ENCODE measurements at places on chromosomes 16 and 17.

- no peak for DNase-seq
Measured at GRCh38 chr17:55458287-55458900, 36.8 kb upstream of the MMD start.

GRCh38 chr17:78862073-78863023 lies 21.7 kb upstream of the USP36 start:
- DNase-seq, result no peak

- no peak for DNase-seq
Measured at GRCh38 chr17:57442401-57442823, 186.1 kb downstream of the MSI2 start.

DNA sequence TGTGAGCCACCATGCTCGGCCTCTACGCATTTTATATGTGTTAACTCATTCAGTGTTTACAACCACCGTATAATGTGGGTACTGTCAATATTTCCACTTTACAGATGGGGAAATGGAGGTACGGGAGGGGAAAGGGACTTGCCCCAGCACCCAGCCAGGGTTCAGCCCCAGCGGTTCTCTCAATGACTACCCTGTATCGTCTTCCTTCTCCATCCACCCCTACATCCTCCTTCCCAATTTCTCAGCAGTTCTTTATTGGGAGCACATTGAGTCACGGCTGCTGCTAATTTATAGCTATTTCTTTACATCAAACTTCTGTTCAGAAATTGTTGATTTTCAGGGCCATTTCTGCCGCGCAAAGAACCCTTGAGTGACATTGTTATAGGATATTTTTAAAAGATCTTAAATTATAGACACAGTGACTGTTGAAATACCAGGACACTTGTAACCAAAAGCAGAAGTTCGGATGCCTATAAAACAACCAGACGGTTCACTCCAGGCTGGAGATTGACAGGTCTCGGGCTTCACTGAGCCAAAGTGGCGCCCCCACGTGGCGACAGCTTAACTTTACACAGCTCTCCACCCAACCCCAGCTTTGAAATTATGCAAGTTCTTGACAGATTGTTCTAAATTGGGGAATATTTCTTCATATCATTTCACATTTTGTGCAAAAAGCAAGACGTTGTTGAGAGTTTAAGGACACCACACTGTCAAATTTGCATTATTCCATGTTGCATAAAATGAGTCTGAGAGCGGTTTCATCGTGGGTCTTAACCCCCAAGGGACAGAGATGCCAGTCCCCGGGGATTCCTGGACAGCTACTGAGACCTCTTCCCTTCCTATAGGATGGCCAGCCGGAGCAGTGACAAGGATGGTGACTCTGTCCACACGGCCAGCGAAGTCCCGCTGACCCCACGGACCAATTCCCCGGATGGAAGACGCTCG lies 11.8 kb downstream of the SYT17 start:
- no peak for DNase-seq

- no peak for DNase-seq
Measured at GRCh38 chr17:31568539-31568938, 177.1 kb downstream of the RAB11FIP4 start.

- DNase-seq, result no peak
Measured at GRCh38 chr17:54813896-54814295, 86.8 kb upstream of the TOM1L1 start.

GRCh38 chr16:49462362-49462988 lies 88.9 kb downstream of the C16orf78 start:
- no peak for DNase-seq

DNA sequence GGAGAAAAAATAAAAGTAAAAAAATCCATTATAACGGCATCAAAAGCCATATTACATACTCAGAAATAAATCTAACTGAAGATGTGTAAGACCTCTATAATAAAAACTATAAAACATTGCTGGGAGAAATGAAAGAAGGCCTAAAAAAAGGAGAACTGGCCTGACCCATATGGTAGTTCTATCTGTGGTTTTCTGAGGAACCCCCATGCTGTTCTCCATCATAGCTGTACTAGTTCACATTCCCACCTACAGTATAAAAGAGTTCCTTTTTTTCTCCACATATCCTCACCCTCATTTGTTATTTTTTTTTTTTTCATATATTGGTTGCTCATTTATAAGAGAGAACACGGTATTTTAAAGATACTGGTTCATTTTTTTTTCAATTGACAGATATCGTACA lies 191.8 kb downstream of the STX8 start:
- no peak for DNase-seq

GRCh38 chr16:6148361-6148760 lies 1050.8 kb upstream of the EEF2KMT start:
- DNase-seq, result no peak

DNA sequence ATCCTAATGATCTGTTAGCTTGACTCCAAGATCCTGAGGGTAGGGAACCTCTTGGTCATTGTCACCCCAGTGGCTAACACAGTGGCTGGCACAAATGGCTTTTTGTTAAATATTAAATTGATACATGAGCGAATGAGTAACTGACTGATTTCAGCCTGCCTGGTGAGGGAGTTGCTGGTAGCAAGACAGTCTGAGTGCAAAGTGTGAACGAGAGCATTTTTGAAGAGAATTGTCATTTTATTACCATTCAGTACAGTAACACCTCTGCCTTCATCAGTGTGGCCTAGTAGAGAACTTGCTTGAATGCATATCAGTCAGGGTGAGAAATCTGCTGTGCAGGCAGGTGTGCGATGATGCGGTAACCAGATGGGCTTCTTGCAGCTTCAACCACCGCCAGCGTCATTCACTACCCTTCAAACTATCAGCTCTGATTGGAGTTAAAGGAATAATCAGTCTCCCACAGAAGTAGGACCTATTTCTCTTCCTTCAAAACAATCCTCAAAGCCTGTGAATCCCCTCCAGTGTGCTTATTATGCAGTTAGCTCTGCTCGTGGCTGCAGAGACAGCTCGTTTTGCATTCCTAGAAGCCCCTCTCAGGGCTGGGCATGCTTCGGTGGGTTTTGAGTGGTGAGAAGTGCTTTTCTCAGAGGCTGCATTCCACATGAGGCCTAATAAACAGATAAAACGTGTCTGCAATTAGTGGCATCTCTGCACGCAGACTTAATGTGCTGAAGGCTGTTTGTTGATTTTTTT lies 29.0 kb downstream of the HEXIM2 start:
- no peak for DNase-seq

DNA sequence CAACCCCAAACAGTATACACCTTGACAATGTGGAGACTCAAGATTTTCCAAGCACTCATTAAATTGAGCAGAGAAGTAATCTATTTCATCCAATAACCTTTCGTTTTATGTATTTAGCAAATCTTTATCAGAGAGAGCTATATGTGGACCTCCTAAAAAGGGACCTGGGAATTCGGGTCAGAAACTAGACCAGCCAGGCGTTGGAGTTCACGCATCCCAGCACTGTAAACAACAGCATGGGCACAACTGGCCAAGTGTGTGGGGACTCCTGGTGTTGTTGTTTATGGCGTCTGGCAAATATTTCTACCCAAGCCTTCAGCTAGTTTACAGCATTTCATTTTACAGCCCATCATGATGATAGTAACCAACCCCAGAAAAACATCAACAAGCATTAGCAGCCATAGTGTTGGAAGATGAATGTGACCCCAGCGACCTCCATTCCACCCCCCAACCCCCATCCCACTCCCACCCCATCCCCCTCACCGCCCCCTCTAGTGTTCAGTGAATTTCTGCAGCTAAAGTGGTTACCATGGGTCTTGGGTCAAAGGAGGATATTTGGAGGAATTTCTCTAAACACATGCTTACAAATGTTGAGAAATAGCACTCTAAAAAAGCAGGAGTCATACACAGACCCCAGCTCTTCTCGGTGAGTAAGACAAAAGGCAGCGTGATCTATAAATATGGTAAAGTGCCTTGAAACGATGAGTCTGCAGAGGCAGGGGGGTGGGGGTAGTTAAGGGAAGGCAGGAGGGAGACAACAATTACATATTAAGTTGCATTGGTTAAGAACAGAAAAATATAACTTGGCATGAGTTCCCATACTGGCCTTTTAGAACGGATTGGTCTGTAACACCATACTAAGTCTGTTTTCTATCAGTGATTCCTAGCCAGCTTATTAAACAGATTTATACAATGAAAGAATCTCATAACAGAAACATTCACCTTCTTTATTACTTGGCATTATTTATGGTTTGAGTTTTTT lies 91.4 kb upstream of the TBX2 start:
- no peak for DNase-seq

- DNase-seq, result no peak
Measured at GRCh38 chr17:48909783-48910182, 1.6 kb downstream of the UBE2Z start.

GRCh38 chr17:72380120-72380519 lies 259.3 kb downstream of the SOX9 start:
- DNase-seq, result no peak

- no peak for DNase-seq
Measured at GRCh38 chr16:89729863-89730593, 8.7 kb downstream of the ZNF276 start.

DNA sequence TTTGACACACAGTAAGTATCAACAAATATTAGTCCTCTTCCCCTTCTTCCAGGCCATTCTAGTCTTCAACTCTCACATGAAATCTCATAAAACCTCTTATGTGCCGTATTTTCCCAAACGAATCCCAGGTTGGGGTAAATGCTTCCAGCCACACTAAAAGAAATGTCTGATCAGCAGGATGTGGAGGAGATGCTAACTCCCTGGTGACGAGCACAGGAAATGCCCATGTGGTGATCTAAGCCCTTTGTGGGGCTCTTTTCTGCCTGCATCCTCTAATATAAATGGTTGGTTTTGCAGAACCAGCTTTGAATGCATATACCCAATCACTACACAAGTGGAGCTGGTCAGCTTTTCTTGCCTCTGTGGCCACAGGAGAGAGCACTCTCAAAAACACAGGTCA lies 498.2 kb upstream of the ERCC4 start:
- DNase-seq, result no peak

DNA sequence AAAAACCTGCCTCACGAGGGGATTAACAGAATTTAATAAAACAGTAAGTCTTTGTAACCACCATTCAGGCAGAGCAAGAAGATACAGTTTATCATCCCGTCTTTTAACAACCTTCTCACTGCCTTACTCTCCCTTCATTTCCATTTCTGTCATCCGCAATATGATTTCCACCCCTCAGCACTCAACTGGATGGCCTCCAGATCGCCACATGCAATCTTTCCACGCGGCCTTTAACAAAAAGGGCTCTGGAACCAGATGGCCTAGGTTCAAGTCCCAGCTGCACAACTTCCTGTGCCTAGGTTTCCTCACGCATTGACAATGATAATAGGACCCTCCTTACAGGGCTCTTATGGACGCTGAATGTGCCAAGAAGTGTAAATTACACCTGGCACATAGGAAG lies 103.6 kb downstream of the GAS7 start:
- DNase-seq, result no peak

DNA sequence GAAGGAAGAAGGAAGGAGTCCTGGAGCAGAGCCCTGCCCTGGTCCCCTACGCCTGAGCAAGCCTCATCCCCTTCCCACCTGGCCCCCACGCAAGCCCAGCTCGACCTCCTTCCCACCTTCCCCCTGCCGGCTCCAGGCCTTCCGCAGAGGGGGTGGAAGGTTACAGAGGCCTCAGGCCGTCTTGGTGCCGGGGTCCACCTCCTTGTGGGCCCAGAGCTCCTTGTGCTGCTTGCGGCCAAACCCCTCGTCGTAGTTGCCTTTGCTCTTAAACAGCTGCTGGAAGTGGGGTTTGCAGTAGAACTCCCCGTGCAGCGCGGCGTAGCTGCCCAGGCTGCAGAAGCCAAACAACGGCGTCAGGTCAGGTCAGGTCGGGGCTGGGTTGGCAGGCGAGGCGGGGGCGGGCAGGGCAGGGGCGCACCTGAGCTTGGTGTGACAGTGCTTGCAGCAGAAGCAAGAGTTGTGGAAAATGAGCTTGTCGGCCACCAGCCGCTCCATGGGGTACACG lies 1.5 kb downstream of the LIMD2 start:
- no peak for DNase-seq

DNA sequence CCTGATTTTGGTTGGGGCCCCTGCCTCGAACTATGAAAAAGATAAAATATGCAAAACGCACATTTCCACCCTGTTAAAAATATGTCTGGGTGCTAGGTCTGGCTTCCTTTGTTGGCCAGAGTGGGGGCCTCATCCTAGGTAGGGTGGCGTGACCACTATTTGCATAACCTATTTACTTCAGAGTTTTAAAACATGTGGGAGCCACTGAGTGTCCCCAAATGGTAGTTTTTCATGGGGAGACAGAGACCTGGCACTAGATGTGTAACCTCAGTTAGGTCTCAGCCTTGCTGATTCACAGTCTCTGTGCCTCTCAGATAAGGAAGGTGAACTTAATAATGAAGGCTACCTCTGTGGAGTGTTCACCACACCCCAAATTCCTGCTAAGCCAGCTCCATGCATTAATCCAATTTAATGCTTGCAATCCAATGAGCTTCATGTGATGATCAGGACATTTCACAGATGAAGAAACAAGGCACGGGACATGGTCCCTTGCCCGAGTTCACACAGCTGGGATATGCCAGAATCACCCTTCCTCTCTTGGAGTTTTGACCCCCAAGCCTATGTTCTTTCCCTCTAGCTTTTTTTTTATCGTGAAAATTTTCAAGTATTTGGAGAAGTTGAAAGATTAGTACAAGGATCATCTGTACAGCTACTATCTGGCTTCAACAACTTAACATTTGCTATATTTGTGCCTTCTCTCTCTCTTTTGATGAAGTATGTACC lies 103.4 kb downstream of the IRF8 start:
- no peak for DNase-seq

DNA sequence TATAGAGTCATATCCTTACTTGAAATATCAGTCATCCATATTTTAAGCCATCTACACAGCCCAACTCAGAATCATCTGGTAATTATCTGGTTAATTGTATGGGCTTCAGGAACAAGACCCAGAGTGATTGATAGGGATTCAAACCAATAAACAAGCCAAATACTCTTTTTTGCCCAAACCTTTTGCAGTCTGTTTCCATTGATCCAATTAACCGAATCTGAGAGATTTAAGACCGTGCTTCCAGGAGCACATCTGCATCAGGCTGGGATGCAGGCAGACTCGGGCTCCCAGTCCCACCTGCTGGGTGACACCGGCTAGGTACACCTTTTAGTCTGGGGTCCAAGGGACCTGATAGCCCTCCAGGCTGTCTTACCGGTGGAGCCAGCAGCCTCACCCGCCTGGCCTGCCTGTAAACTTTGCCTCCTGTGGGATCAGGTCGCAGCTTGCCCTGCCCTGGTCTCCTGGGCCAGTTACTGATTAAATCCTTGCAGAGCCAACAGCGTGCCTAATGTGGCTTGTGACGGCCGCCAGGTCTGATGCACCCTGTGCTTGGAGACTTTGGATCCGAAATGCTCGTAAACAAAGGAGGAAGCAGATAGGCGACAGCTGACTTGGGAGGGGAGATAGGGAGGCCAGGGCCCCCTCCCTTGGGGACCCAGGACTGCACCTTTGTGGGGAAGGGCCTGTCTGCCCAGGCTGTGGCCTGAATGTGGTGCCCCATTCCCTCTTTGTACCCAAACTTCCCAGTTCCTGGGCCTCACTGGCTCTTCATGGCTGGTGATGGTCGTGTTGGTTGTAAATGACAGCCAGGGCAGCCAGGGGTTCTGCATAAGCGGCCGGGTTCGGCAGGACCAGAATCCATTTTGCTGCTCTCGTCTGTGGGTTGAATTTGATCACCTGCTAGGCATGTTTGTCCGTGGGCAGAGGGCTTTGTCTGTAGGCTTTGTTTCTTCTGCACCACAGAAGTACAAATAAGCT lies 3.8 kb downstream of the CMIP start:
- no peak for DNase-seq

- no peak for DNase-seq
Measured at GRCh38 chr16:22240023-22240710, 34.1 kb downstream of the EEF2K start.

GRCh38 chr16:47504599-47504998 lies 43.5 kb downstream of the PHKB start:
- DNase-seq, result no peak

GRCh38 chr17:52120465-52120864 lies 38.0 kb downstream of the CA10 start:
- no peak for DNase-seq
